ENCODE measurements at places on chromosomes 1 and 21.

DNA sequence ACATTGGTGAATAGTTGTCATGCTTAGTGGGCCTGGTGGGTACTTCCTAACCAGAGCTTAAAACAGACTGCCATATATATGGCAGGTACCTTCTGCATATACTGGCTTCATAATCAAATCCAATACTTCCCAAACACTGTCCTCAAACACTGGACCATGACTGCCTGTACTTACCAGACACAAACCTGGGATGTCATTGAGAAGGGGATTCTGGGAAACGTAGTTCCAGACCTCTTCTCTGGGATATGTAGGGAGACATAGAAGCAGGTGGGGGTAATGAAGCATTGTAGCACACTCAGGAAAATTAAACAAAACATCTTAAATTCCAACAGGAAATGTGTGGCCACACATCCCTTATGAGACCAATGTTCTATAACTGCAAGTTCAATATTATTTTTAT lies 76.5 kb upstream of the ADAMTS5 start:
- no peak for DNase-seq

DNA sequence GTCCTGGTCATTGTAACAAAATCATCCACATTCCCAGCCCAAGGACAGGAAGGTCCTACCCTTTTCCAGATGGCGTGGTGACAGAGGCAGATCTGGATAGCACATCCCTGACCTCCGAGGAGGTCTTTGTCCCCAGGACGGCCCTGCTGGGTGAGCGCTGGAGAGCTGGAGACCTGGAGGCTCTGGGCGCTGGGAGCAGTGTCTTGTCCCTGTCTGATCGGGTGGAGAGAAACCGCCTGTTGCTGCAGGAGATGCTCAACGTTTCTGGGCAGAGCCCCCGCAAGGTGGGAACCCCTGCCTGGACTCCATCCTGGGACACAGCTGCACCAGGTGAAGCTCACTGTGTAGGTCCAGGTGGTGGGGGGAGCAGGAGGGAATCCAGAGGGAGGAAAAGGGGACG lies 4.1 kb downstream of the KIAA1614 start:
- DNase-seq: no peak

DNA sequence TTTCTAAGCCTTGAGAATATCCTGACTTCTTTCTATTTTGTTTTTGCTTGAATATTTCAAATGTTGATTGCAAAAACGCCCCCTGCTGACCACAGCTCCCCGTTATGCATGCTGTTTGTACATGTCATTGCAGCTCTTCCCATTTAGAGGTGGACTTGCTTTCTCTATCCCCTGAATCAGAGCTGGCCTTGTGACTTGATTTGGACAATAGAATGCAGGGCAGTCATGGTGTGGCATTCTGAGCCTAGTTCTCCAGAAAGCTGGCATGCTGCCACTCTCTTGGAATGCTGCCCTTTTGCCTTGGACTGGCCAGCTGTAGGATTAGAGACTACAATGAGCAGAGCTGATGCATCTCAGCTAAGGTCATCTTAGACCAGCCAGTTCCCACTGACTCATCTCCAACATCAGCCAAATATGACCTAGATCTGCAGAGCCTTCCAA lies 1561.5 kb downstream of the MRPL39 start:
- DNase-seq: no peak

DNA sequence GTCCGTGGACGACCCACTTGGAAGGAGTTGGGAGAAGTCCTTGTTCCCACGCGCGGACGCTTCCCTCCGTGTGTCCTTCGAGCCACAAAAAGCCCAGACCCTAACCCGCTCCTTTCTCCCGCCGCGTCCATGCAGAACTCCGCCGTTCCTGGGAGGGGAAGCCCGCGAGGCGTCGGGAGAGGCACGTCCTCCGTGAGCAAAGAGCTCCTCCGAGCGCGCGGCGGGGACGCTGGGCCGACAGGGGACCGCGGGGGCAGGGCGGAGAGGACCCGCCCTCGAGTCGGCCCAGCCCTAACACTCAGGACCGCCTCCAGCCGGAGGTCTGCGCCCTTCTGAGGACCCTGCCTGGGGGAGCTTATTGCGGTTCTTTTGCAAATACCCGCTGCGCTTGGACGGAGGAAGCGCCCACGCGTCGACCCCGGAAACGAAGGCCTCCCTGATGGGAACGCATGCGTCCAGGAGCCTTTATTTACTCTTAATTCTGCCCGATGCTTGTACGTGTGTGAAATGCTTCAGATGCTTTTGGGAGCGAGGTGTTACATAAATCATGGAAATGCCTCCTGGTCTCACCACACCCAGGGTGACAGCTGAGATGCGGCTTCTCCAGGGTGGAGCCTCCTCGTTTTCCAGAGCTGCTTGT lies 32.4 kb downstream of the PRMT2 start:
- DNase-seq: no peak

- DNase-seq: no peak
These were observed 3.3 kb upstream of the NECTIN4 start for GRCh38 chr1:161092621-161093028.

- DNase-seq: no peak
These were observed 152.5 kb upstream of the KCND3 start for GRCh38 chr1:112141923-112142322.

DNA sequence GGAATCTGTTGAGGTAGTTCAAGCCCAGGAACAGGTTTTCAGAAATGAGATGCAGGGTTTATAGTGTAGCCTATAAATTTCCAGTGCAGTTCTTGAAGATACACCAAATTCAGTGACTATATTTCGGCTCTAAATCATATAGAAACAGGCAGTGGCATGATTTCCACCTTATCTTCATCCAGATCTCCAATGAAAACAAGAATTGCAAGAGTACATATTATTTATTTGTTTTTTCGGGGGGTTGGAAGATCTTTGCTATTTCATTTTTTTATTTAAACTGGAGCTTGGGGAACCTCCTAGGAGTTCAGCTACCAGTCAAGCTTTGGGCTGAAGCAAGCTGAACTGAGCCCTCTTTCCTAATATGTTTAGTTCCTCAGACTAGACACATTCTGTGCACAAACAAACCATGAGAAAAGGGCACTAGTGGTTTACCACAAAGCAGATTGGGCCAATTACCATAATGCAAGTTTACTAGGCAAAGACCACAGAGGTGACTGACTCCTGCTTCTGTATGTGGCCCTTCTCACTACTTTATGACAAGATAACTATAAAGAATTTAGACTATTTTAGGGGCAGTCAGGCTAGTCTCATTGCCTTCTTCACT lies 68.5 kb downstream of the RGS2 start:
- DNase-seq: no peak

DNA sequence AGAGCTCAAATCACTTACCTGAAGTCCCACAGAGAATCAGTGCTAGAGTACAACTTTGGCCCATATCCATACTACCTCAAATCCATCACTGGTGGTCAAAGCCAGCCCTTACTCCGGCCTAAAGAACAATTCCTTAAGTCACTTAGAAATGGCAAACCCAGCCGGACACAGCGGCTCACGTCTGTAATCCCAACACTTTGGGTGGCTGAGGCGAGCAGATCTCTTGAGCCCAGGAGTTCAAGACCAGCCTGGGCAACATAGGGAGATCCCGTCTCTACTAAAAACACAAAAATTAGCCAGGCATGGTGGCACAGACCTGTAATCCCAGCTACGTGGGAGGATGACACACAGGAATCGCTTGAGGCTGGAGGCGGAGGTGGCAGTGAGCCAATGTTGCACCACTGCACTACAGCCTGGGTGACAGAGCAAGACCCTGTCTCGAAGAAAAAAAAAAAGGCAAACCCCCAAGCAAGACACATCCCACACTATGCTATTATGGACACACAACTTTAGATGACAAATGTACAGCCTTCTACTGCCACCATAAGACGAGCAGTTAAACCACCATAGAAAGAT lies 24.0 kb downstream of the NPHP4 start:
- DNase-seq: no peak

DNA sequence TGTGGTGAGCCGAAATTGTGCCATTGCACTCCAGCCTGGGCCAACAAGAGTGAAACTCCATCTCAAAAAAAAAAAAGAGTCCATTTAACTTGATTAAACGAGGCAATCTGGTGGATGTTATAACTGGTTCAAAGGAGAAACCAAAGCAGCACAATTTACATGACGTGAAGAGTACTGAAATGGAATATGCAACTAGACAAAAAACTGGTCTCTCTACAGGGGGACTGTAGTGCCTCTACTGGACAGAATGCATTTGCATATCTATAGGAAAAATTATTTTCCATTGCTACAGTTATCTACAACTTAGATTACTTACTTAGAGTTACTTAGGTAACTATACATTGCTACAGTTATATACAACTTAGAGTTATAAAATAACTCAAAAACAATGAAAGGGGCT lies 2.7 kb upstream of the CAPN2 start:
- no peak for DNase-seq

GRCh38 chr1:8565802-8566201 lies 247.9 kb downstream of the SLC45A1 start:
- DNase-seq: no peak

GRCh38 chr1:214228976-214229375 lies 52.0 kb upstream of the SMYD2 start:
- DNase-seq: no peak

- no peak for DNase-seq
These were observed 10.1 kb upstream of the TFF1 start for GRCh38 chr21:42376338-42376982.
